ENCODE measurements at places on chromosomes 2 and 18.

GRCh38 chr2:226548732-226549131 is 250.9 kb downstream of the IRS1 start:
- peaks cover 3% of the 10 kb centered on the region for H3K27me3 ChIP-seq
- no peaks in the 10 kb centered on the region for H3K36me3 ChIP-seq
- H3K4me3 ChIP-seq, result no peak overlapping the region
- H3K4me1 ChIP-seq, result no peaks in the 10 kb centered on the region
- DNase-seq, result no peak

DNA sequence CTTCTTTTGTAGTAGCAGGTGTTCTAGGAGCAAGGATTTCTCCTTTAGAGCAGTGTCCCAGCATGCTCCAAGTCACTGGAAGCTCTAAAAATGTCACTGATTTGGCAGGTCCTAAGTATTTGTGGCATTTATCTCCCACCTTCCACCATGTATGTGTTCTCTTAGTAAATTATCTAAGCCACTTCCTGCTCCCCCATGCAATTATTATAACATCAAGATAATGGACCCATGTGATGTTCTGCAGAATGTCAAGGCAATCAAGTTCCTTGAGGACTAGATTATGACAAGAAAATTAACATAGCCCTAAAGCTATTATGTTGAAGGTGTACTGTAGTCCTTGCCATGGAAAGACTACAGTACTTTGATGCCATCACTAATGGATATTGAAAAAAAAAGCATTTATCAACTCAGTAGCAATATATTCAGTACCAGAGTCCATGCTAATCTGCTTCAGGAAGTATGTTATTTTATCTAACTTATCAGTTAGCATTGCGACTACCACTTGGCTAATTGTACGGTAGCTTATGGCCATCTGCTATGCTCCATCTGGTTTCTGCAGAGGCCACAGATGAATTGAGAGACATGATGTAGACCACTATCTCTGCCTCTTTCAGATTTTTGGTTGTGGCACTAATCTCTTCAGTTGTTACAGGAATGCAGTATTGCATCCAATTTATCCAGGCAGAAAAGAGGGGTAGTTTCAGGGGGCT is 56.7 kb downstream of the GPR39 start:
- no peak overlapping the region for H3K27ac ChIP-seq
- H3K36me3 ChIP-seq, result no peaks in the 10 kb centered on the region
- DNase-seq, result no peak
- H3K27me3 ChIP-seq, result no peaks in the 10 kb centered on the region

DNA sequence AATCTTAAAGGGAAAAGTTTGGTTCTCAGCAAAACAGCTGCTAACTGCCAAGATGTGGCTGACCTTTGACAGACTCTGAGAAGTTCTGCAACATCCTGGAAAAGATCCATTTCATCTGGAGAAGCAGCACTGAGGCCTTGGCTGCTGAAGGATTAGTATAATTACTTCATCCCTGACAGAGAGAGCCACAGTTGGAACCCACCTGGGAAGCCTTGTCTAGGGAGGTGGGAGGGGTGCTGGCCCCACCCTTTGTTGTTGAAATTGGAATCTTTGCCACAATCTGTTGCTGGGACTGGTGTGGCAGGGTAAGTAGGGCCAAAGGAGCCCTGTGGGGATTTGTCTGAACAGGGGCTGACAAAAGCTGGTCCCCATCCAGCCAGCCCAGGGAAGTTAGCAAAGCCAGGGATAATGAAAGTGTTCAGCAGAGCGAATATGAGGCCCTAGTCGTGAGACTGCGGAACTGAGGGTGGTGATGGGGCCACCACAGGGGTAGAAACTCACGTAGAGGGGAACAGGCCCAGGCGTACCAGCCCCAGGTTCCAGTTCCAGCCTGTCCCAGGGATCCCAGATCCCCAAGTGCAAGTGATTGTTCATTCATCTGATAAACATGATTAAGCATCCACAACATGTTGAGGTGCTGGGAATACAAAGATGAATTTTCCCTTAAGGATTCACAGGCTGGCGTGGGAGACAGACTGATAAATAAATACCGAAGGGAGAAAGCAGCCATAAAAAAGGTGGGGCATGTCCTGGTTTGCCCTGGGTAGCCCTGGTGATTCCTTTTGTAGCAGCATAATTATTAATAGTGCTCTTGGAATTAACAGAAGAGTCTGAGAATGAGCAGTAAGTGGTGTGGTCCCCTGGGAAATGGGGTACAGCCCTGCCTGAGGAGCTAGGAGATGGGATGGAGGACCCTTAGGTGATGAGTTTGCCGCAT is 60.0 kb downstream of the MYO1B start:
- H3K27me3 ChIP-seq, result peaks cover 3% of the 10 kb centered on the region
- no peaks in the 10 kb centered on the region for H3K36me3 ChIP-seq
- no peak for DNase-seq
- no peak overlapping the region for H3K27ac ChIP-seq
- H3K4me3 ChIP-seq, result no peak overlapping the region

GRCh38 chr2:86584151-86584913 is 21.1 kb upstream of the CHMP3 start:
- peaks cover 7% of the 10 kb centered on the region for H3K36me3 ChIP-seq

- no peaks in the 10 kb centered on the region for H3K36me3 ChIP-seq
- no peak overlapping the region for H3K27ac ChIP-seq
- H3K4me1 ChIP-seq, result peaks cover 3% of the 10 kb centered on the region
- no peak overlapping the region for H3K4me3 ChIP-seq
- H3K27me3 ChIP-seq, result no peaks in the 10 kb centered on the region
Measured at GRCh38 chr2:182980115-182980514, 58.1 kb downstream of the NCKAP1 start.

DNA sequence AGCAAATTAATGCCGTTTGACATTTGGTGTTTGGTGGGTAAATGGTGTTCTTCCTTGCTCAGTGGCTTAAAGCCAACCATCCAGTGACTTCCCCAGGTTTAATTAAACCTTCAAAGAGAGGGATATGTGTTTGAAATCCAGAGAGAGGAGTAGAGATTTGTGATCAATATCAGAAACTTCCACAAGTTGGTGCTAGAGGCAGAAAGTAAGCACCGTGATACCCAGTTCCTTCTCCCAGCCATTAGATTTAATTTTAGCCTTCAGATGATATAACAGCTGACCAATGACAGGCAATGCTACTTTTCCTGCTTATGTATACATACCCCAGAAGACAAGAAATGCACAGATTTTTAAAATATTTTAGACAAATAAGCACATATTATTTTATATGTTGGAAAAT is 398.5 kb downstream of the CDH2 start:
- H3K4me3 ChIP-seq, result no peak overlapping the region
- DNase-seq, result no peak
- H3K27ac ChIP-seq, result no peak overlapping the region
- H3K4me1 ChIP-seq, result no peaks in the 10 kb centered on the region
- no peaks in the 10 kb centered on the region for H3K27me3 ChIP-seq
- no peaks in the 10 kb centered on the region for H3K36me3 ChIP-seq

DNA sequence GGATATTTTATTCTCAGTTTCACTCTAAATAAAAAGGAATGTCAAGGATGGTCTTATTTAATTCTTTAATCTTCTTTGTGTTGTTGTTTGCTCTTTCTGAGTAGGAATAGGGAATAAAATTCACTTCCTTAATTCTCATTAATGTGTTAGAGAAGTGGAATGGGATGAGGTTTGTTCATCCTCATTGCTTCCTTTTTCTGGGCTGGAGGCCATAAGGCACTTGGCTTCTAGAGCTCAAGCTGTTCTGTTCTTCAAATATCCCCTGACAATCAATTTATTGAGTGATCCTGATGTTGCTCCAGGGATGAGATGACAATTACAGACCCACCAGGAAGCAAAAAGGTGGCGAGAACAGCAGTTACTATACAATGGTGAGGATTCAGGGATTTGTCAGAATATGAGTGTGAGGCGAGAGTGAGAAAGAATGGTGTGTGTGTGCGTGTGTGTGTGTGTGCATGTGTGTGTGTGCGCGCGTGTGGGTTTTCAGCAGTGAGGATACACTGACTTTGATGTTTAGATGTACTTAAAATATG is 557.6 kb upstream of the FANCL start:
- no peaks in the 10 kb centered on the region for H3K27me3 ChIP-seq
- H3K4me1 ChIP-seq, result no peaks in the 10 kb centered on the region
- no peak for DNase-seq
- no peak overlapping the region for H3K4me3 ChIP-seq

GRCh38 chr18:13558124-13558523 is 168.2 kb downstream of the FAM210A start:
- peaks cover 36% of the 10 kb centered on the region for H3K4me1 ChIP-seq
- DNase-seq, result peak; percentile 55
- peaks cover under 1% of the 10 kb centered on the region for H3K36me3 ChIP-seq
- no peak overlapping the region for H3K4me3 ChIP-seq
- H3K27ac ChIP-seq, result peak overlapping the region; percentile 71

GRCh38 chr18:36564841-36565240 is 264.0 kb downstream of the TPGS2 start:
- H3K27me3 ChIP-seq, result peaks cover 9% of the 10 kb centered on the region
- DNase-seq, result no peak
- H3K27ac ChIP-seq, result no peak overlapping the region

- H3K27me3 ChIP-seq, result peaks cover 7% of the 10 kb centered on the region
- H3K4me1 ChIP-seq, result peaks cover 3% of the 10 kb centered on the region
- peaks cover 9% of the 10 kb centered on the region for H3K36me3 ChIP-seq
- DNase-seq, result peak; percentile 65
Measured at GRCh38 chr18:13159579-13159978, 59.0 kb upstream of the LDLRAD4 start.

DNA sequence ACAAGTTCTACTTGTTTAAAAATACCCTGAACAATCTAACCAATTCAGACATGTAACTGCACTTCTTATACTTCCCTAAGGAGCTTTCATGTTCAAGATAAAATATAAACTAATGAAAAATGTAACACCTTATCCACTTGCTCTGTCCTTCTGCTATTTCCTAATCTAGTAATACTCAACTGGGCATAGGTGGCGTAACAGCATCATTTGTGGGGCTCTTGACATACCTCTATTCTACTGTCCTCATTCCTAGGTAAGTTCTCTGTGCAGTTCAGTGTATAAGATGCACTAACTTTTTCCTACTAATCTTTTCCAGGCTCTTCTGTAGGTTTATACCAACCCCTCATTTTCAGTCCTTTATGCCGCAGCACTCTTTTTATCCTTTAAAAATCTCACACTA is 36.7 kb downstream of the PRKD3 start:
- no peak overlapping the region for H3K4me3 ChIP-seq
- H3K4me1 ChIP-seq, result no peaks in the 10 kb centered on the region
- no peaks in the 10 kb centered on the region for H3K27me3 ChIP-seq

DNA sequence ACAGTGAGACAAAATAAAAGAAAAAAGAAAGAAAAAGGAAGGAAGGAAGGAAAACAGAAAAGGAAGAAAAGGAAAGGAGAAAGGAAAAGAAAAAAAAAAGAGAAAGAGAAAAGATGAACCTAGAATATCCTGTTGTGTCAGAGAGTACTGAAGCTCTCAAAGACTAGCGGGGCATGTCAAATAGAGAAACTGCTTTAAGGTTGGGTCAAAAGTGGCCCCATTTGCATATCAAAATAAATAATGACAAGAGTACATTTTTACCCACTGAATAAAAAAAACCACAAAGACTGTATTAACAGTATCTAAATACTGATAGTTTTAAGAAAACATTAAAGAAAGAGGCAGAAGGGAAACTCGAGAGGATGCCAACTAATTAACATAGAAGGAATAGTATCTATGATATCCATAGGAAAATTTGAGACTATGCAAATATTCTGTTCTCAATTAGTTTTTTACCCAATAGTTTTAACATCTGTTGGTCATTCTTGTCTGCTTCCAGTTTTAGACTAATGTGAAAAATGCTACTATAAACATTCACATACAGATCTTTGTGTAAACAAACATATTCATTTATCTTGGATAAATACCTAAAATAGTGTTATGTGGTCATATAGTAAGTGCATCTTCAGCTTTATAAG is 53.2 kb downstream of the SFXN5 start:
- peaks cover 2% of the 10 kb centered on the region for H3K27me3 ChIP-seq
- H3K4me1 ChIP-seq, result no peaks in the 10 kb centered on the region
- H3K36me3 ChIP-seq, result no peaks in the 10 kb centered on the region
- DNase-seq, result no peak
- H3K4me3 ChIP-seq, result no peak overlapping the region

DNA sequence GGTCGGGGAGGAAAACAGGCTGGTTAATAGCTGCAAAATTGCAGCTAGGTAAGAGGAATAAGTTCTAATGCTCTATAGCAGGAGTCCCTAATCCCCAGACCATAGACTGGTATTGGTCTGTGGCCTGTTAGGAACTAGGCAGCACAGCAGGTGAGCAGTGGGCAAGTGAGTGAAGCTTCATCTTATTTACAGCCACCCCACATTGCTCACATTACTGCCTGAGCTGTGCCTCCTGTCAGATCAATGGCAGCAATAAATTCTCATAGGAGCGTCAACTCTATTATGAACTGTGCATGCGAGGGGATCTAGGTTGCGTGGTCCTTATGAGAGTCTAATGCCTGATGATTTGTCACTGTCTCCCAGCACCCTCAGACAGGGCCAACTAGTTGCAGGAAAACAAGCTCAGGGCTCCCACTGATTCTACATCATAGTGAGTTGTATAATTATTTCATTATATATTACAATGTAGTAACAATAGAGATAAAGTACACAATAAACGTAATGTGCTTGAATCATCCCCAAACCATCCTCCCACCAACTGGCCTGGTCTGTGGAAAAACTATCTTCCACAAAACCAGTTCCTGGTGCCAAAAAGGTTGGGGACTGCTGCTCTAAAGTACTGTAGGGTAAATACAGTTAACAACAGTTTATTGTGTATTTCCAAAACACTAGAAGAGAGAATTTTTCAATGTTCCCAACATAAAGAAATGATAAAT is 91.7 kb upstream of the TFCP2L1 start:
- no peaks in the 10 kb centered on the region for H3K27me3 ChIP-seq
- H3K4me1 ChIP-seq, result peaks cover 5% of the 10 kb centered on the region
- H3K36me3 ChIP-seq, result peaks cover 49% of the 10 kb centered on the region

- no peaks in the 10 kb centered on the region for H3K27me3 ChIP-seq
- peaks cover 41% of the 10 kb centered on the region for H3K36me3 ChIP-seq
- H3K4me3 ChIP-seq, result peak overlapping the region; percentile 18
- no peak for DNase-seq
- H3K27ac ChIP-seq, result peak overlapping the region; percentile 70
Measured at GRCh38 chr2:197249381-197250083, 61.0 kb downstream of the ANKRD44 start.

GRCh38 chr18:5420906-5421305 is 122.9 kb downstream of the EPB41L3 start:
- no peak overlapping the region for H3K27ac ChIP-seq
- peaks cover 4% of the 10 kb centered on the region for H3K27me3 ChIP-seq
- DNase-seq, result no peak
- H3K4me1 ChIP-seq, result no peaks in the 10 kb centered on the region

DNA sequence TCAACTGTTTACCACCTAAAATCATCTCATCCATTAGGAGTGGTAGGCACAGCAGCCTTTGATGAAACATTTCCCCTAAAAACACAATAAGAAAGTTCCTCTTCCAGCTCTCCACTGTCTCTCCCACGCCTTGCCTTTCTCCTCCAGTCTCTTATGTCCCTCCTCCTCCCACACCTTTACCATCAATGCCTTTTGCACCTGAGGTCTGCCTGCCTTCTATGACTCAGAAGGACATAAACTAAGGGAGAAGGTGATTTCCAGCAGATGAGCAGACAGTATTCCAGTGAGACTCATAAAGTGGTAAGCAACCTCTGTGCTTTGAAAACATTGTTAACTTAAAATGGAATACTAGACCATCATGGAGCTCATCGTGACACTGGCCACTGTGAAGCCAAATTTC is 34.2 kb upstream of the NDUFV2 start:
- no peak overlapping the region for H3K4me3 ChIP-seq
- H3K27me3 ChIP-seq, result no peaks in the 10 kb centered on the region
- no peaks in the 10 kb centered on the region for H3K36me3 ChIP-seq
